ENCODE measurements at places on chromosomes 1 and 21. TPM values are rescaled to one million over a fixed set of nuclear protein-coding genes. Genes with fewer than 3 reads are reported as not detected.

The OR11L1 gene
- not detected for total RNA-seq

The SLC9C2 gene
- not detected for total RNA-seq

The SMCP gene
- not detected for total RNA-seq

DNA sequence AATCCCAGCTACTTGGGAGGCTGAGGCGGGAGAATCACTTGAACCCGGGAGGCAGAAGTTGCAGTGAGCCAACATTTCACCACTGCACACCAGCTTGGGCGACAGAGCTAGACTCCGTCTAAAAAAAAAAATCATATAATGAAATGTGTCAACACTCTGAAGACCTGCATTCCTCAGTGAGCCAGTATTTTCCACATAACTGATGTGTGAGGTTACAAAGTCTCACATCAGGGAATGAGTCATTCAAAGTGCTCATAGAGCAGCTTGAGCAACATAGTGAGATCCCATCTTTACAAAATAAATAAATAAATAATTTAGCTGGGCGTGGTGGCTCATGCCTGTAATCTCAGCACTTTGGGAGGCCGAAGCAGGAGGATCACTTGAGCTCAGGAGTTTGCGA lies 65.5 kb downstream of the CASZ1 start:
- DNase-seq, result no peak

DNA sequence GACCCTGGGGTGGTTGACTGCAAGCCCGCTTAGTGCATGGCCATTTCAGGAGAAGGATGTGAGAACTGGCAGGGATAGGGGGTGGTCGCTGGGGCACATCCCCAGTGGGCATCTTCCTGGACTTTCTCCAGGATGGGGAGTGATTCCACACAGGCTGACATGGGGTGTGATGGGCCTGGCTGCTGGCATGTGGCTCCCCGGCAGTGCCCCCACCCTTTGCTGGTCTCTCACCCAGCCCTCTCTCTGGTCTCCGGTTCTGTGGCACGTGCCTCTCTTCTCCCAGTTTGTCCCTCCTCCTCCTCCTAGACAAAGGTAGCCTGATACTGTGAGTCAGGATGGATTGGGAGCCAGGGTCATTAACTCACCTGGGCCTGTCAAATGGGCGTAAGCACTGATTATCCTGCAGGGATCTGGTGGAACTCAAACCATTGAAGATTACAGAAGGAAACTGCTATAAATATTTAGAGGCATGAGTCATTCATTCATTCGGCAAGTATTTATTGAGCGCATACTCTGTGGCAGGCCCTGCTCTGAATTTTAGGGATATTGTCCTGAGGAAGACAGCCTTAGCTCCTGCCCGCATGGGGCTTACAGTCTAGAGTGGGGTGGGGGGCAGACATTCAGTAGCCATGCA lies 23.6 kb upstream of the EPS8L3 start:
- no peak for DNase-seq

DNA sequence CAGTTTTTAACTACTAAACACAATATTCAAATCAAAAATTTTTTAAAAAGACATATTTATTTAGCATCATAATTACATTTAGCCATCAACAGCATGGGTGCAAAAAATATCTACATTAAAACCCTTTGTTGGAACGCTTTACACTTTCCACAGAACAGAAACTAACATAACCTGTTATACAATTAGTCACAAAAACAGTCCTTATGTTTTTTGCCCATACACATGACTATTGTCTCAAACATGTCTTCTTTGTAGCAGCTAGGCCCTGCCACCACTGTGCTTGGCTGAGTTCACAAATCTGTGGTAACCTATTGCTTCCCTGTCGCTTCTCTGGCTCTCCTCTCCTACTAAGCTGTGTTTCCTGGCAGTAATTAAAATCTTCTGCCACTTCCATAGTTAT lies 1350.0 kb upstream of the ADGRL2 start:
- DNase-seq, result no peak
